Stimulated activated CD4-positive, alpha-beta T cell treated with anti-CD3 and anti-CD28 coated beads, Interleukin-15, amount 100 ng/mL, for 1 hour (primary cell): ENCODE measurements at places on chromosomes 12 and 14.

DNA sequence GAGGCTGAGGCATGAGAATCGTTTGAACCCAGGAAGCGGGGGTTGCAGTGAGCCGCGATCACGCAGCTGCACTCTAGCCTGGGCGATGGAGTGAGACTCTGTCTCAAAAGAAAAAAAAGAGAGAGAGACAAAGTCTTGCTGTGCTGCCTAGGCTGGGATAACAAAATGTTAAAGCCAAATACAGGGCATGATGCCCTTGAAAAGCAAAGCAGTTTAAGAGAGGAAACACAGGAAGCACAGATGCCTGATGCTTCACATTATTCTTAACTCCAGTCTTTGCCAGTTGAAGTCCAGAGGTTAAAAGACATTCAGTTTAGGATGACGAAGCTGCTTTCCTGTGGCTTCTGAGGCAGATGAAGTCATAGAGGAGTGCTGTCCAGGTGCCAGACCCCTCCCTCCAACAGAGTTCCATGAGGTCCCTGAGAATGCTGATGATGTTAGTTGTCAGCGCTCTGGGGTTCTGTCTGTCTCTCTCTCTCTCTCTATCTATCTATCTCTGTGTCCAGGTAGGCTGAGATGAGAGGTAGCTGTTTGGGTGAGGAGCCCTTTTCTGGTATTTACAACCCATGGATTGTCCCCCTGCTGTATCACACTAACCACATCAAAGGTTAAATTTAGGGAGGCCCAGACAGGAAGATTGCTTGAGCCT lies 4.9 kb upstream of the MRPL52 start:
- no peak for DNase-seq

DNA sequence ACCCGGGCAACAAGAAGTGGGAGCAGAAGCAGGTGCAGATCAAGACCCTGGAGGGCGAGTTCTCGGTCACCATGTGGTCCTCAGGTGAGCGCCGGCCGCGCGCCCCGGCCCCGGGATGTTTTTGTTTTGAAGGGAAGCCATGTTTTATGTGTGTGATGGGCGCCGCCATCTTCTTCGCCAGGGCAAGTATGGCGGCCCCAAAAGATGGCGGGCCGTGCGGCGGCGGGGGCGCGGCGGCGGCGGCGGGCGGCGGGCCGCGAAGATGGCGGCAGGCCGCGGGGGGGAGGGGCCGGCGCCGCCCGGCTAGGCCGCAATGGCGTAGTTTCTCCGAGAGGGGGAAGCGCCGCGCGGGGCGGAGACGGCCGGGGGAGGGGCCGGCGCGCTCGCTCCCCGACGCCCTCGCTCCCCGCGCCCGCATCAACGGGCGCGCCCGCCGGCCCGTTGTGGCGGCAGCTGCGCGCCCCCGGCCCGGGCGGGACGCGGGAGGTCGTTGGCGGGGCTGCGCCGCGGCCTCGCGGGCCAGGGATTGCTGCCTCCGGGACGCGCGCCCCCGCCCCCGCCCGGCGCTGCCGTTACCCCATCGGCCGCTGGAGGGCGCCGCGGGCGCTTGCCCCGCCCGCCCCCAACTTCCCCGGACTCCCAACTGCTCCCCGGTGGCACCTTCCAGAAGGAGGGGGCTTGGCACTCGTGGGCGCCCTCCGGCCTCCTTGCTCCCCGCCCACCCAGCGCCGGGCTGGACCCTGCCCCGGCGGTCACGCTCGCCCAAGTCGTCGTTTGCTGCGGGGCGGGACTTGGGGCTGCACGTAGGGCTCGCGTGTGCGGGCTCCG lies 1.1 kb downstream of the YY1 start:
- peak; percentile 84 for DNase-seq

DNA sequence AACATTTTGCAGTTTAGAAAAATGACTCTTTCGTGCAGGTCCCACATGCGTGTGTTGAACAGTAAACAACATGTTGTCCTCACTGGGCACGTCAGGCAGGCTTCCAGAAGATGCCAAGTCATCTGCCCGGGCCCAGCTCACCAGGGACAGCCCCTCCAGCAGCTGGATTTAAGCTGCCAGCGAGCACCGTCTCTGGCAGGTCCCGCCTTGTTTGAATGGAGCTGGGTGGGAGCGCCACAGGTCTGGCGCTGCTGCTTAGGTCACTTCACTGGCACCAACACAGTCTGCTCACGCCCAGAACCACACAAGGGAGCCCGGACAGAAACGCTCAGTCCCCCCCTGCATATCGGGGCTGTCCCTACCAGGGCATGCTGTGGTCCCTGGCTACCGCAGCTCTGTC lies 33.1 kb upstream of the MMP17 start:
- DNase-seq, result no peak

GRCh38 chr14:88209273-88209672 lies 113.8 kb downstream of the KCNK10 start:
- DNase-seq, result no peak

- DNase-seq, result no peak
Observed at GRCh38 chr12:28777603-28778365, 371.3 kb upstream of the FAR2 start.

DNA sequence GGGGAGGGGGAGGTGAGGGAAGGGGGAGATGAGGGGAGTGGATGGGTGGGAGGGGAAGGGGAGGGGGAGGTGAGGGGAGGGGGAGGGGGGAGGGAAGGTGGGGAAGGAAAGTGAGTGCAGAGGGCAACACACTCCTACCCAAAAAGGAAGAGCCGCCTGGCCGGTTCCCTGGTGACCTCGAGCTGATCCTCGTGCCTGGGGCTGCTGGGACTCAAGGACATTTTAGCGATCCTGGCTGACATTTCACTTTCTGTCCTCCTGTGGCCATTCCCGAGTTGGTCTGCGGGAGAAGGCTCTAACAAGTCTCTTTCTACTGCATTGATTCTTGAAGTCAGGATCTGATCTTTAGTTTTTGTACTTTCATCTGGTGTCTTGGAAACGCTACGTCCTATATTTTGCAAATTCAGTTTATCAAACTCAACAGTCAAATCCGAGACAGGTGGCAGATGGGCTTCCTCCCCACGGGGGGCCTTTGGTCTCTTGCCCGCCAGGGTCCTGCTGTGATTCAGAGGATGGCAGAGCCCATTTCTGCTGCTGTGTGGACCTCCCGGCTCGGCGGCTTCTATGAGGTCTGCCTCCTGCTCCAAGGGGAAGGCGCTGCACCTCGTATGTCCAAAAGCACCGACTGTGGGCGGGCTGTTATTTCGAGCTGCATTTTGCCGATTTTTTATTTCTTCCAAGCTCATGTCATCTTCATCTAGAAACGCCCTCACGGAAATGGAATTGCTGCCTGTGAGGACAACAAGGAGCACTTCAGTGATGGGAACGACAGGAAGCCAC lies 19.1 kb downstream of the PGAM5 start:
- DNase-seq, result no peak

DNA sequence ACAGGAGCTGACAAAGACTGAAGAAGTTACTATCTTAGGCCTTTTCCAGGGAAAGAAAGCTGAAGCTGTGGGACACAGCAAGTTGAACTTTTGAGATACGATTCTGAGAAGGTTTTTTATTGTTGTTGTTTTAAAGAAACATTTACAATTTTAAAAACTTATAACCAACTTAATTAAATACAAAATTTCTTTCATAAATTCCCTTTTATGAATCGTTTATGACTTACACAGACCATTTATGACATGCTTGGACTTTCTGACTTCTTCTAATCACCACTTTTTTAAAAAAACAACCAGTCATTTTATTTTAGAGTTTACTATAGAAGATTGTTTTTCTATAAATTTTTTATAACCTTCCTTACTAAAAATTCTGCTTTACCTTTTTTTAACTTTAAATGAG lies 68.7 kb downstream of the DHRS2 start:
- DNase-seq, result no peak

GRCh38 chr12:91983935-91984334 lies 161.7 kb downstream of the BTG1 start:
- DNase-seq, result no peak

GRCh38 chr14:94088516-94088915 lies 7.4 kb downstream of the IFI27L1 start:
- no peak for DNase-seq

DNA sequence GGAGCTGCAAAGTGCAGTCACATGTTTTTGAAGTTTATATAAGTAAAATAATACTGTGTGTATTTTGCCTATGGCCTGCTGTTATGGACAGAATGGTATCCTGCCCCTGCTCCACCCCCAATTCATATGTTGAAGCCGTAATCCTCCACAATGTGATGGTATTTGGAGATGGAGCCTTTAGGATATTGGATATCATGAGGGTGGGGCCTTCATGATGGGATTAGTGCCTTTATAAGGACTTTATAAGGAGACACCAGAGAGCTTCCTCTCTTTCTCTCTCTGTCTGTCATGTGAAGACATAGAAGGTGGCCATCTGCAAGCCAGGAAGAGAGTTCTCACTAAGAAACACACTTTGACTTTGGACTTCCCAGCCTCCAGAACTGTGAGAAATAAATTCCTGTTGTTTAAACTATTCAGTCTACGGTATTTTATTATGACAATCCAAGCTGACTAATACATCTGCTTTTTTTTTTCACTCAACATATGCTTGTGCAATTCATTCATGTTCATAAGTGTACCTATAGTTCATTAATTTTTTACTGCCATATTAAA lies 3.1 kb upstream of the CHPT1 start:
- no peak for DNase-seq

DNA sequence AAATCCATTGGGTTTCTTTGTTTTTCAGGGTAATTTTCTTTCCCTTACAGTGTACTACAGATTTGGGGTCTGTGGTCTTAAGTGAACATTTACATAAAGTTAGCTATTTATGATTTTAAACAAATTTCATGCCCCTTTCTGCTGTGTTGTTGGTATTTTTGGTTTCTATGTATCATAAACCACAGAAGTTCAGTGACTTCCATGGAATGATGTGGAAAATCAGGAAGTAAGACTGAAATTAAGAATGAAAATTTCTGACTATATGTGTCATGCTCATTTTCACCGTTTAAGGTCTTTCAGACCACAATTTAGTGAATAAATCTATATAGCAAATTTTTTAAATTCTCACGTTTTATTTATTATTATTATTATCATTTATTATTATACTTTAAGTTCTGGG lies 31.7 kb downstream of the ETV6 start:
- DNase-seq, result no peak

- DNase-seq, result no peak
Observed at GRCh38 chr14:92900660-92901059, 22.3 kb upstream of the CHGA start.

GRCh38 chr12:43370263-43370662 lies 181.7 kb downstream of the ADAMTS20 start:
- no peak for DNase-seq

DNA sequence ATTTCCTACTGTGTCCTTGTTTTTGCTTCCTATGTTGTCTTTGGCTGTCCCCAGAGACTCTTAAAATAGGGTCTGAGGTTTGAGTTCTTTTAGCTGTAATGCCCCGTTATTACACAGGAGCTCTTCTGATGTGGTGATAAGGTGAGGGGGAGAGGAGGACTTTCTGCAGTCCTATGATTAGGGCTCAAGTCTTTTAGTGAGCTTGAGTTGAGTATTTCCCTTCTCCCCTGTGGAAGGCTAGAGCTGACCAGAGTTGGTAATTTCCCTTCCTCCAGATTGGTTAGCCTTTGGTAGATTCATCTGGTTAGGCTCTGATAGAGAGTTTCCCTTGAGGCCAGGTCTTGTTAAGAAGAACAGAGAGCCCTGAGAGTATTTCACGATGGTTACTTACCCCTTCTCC lies 4.3 kb upstream of the HIF1A start:
- no peak for DNase-seq

- DNase-seq, result no peak
Observed at GRCh38 chr14:88016768-88017167, 11.8 kb downstream of the GPR65 start.

DNA sequence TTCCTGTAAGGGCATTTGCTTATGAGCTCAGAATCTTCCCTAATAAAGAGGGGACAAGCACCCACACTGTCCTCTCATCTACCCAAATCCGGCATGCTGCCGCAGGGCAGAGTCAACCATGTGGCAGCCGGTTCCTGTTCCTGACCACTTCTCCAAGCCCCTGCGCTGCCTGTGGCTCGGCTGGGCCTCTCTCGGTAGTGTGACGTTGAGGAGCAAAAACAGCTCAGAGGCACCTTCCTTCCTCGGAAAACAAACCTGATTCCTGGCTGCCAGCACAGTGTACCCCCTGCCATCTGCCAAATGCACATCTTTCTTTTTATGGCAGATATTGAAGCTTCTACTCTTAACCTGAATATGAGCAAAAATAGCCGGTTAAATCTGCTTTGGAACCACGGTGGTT lies 50.5 kb downstream of the CFAP251 start:
- no peak for DNase-seq

DNA sequence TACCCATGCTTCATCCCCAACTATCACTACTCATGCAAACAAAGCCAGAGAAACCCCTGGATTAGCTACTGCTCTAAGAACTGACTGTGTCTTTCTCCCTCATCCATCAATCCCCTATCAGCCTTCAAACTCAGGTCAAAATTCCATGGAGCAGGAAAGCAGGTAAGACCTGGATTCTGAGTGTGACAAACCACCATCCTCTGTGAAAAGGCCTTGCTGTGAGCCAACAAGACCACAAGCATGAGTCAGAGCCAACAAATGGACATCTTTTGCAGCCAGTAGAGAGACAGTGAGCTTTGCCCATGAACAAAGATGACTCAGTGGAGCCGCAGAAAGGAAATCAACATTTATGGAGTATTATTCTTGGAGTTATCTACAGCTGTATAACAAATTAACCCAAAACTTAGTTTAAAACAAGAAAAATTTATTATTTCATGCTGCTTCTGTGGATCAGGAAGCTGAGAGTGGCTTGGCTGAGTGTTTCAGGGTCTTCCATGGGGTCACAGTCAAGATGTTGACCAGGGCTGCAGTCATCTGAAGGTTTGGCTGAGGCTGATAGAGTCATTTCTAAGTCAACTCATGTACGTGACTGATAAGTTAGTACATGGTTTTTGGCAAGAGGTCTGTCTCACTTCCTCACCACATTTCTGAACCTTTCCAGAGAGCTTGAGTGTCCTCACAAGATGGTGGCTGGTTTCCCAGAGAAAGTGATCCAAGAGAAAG lies 61.1 kb downstream of the PITPNM2 start:
- no peak for DNase-seq

GRCh38 chr12:19799895-19800602 lies 360.8 kb downstream of the AEBP2 start:
- no peak for DNase-seq

DNA sequence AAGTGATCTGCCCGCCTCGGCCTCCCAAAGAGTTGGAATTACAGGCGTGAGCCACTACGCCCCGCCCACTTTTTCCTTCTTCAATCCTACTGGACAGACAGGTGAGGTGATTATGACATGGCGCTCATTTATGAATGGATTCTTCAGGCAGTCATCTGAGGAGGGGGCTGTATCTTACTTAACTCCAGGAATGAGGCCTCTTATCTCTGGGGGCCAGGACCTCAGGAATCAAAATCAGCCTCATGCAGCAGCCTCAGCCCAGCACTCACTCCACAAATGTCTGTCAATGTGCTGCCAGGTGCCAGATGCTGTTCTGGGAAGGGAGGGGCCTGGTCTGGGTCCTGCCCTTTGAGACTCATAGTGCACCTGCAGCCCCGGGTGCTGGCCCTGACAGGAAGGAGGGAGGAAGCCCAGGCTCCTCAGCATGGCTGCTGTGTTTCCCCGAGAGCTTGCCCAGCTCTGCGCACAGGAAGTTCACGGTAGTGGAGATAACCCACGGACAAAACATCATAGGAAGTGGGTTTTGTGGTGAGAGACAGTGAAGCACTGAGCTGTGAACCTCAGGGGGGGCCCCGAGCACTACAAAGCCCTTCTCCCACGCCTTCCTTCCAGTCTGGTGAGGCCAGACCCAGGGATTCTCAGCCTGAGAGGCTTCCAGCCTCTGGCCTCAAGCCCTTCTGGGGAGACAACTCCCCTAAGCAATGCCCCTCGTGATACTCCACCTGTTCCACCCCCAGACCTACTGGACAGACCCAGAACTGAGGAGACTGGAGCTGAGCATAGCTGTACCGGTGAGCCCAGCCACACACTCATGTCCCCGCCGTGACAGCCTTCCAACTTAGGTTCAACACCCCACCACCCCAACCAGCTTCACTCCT lies 22.3 kb downstream of the GALNT6 start:
- DNase-seq, result peak; percentile 71
